ENCODE measurements at places on chromosomes 3 and 15.

DNA sequence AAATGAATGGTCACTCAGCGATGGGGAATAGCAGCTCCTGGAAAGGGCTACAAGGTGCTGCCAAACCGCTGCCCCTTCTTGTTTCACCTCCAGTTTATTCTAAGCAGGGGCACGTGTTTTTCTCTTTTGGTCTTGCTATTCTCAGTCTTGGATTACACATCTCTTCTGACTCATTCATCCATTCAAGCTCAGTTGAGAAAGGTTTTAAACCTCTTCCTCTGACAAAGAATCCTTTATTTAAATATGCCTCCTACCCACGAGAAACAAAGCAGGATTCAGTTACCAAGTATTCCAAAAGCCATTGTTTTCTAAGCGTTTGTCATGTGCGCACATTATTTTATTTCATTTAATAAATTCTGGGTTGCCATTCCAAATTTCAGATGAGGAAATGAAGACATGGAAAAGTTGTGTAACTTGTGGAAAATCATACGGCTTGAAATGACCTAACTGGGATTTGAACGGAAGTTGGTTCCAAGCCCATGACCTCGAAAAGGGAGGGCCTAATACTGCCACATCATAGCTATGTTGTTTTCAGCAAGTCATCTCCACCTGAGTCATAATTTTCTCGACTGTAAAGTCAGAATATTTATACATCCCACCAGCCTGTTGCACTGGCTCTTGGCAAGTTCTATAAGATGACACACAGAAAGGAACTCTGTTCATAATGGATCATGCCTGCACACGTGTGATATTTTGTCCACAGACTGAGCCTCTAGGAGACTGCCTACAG is 292.0 kb upstream of the SLCO3A1 start:
- no peaks in the 10 kb centered on the region for H3K36me3 ChIP-seq
- no peak overlapping the region for H3K27ac ChIP-seq
- no peak for DNase-seq
- peaks cover 1% of the 10 kb centered on the region for H3K27me3 ChIP-seq
- H3K4me3 ChIP-seq, result no peak overlapping the region

GRCh38 chr3:86554383-86554782 is 436.6 kb downstream of the VGLL3 start:
- peak overlapping the region; percentile 52 for H3K27ac ChIP-seq
- no peaks in the 10 kb centered on the region for H3K27me3 ChIP-seq
- H3K4me3 ChIP-seq, result no peak overlapping the region
- peaks cover 4% of the 10 kb centered on the region for H3K4me1 ChIP-seq

DNA sequence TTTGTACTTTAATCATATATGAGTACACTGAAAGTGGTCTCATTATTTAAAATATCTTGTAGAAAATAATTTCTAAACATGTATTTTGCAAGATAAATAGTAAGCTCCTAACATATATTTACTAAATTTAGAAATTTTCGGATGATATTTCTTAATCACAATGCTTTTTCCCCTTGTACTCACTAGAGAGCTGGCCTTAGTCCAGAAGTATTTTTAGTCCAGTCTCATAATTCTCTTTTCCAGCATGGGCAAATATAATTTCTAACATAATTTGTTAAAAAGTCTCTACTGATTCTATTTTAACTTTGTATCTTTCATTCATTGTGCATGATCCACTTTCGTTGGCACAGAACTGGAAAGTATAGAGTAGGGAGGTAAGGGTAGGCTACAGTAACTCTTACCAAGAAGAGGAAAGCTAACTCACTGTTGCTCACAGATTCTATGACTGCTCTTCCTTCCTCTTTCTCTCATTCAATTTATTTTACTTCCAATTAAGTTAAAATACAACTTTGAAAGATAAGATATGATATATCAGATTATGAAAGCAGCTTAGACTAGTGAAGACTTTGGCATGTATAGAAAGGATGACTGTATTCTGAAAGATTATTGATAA is 39.3 kb downstream of the FGF7 start:
- H3K27ac ChIP-seq, result no peak overlapping the region
- H3K36me3 ChIP-seq, result no peaks in the 10 kb centered on the region
- no peak for DNase-seq

GRCh38 chr15:29260896-29261295 is 8.7 kb downstream of the NSMCE3 start:
- H3K36me3 ChIP-seq, result no peaks in the 10 kb centered on the region
- H3K4me1 ChIP-seq, result no peaks in the 10 kb centered on the region
- DNase-seq, result no peak
- peaks cover 2% of the 10 kb centered on the region for H3K27me3 ChIP-seq
- no peak overlapping the region for H3K4me3 ChIP-seq
- H3K27ac ChIP-seq, result no peak overlapping the region

DNA sequence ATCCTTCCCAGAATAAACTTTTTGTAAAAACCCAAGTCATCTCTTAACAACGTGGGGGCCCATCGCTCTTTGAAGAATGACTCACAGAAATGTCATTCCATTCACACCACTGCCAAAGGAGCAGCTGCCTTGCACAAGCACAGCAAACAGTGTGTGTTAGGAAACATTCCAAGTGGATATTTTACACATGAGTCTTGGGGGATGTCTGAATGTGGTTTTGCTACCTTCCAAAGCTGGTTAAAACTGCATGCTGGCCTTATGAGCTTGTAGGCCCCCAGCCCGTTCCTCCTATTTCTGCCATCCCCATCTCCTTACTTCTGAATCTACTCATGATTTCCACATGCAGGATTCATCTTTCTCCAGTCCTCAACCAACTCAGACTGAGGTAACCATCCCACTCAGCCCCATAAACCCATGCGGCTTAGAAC is 130.8 kb downstream of the CPNE4 start:
- H3K27ac ChIP-seq, result no peak overlapping the region
- DNase-seq, result no peak
- peaks cover 2% of the 10 kb centered on the region for H3K27me3 ChIP-seq
- H3K4me1 ChIP-seq, result peaks cover 5% of the 10 kb centered on the region
- no peak overlapping the region for H3K4me3 ChIP-seq
- H3K36me3 ChIP-seq, result no peaks in the 10 kb centered on the region

GRCh38 chr15:39127925-39128617 is 452.8 kb upstream of the THBS1 start:
- peaks cover 2% of the 10 kb centered on the region for H3K27me3 ChIP-seq
- H3K36me3 ChIP-seq, result no peaks in the 10 kb centered on the region
- H3K27ac ChIP-seq, result no peak overlapping the region
- H3K4me1 ChIP-seq, result peaks cover 4% of the 10 kb centered on the region
- no peak overlapping the region for H3K4me3 ChIP-seq

GRCh38 chr15:85047271-85047948 is 65.8 kb downstream of the PDE8A start:
- H3K36me3 ChIP-seq, result no peaks in the 10 kb centered on the region
- no peak overlapping the region for H3K4me3 ChIP-seq
- DNase-seq, result no peak
- H3K27me3 ChIP-seq, result no peaks in the 10 kb centered on the region

DNA sequence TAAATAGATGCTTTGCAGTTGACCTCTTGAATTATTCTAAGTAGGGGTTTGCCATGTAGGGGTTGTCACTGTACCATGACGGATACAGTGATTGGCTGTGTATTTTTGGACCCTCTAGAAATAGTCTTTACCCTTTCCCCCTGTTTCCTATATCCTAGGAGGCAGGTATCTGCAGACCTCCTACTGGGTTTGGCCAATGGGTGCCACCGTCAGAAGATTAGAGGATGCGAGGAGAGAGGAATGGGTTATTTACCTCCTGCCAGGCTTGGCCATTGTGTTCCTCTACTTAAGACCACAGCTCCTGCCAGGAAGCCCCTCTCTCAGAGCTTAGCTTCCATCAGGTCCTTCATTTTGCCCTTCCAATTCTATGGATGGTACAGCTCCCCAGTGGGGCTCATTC is 40.2 kb upstream of the CLRN1 start:
- H3K27me3 ChIP-seq, result no peaks in the 10 kb centered on the region
- H3K27ac ChIP-seq, result no peak overlapping the region
- no peaks in the 10 kb centered on the region for H3K4me1 ChIP-seq
- H3K36me3 ChIP-seq, result no peaks in the 10 kb centered on the region

GRCh38 chr15:57861034-57861638 is 154.6 kb downstream of the POLR2M start:
- H3K4me1 ChIP-seq, result no peaks in the 10 kb centered on the region
- H3K27me3 ChIP-seq, result no peaks in the 10 kb centered on the region
- no peak overlapping the region for H3K4me3 ChIP-seq
- H3K36me3 ChIP-seq, result no peaks in the 10 kb centered on the region

DNA sequence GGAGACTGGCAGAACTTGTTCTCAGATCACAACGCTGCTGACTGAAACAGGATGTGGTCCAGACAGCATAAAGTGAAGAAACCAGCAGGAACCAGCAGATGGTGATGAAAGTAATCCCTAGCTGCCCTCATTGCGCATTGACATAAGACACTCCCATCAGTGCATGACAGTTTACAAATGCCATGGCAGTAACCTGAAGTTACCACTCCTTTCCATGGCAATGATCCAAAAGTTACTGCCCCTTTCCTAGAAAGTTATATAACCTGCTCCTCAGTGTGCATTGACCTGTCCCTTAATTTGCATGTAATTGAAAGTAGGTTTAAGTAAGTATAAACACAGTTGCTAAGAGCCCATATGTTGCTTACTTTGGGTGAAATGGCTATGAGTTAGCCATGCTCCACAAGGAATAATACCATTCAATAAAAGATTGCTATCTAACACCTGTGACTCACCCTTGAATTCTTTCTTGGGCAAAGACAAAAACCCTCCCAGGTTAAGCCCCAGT is 149.1 kb upstream of the CD96 start:
- no peaks in the 10 kb centered on the region for H3K4me1 ChIP-seq
- DNase-seq, result no peak
- H3K27ac ChIP-seq, result no peak overlapping the region

GRCh38 chr3:46901061-46901460 is 23.5 kb downstream of the PTH1R start:
- peaks cover 7% of the 10 kb centered on the region for H3K27me3 ChIP-seq
- DNase-seq, result no peak
- no peaks in the 10 kb centered on the region for H3K4me1 ChIP-seq
- no peak overlapping the region for H3K4me3 ChIP-seq

DNA sequence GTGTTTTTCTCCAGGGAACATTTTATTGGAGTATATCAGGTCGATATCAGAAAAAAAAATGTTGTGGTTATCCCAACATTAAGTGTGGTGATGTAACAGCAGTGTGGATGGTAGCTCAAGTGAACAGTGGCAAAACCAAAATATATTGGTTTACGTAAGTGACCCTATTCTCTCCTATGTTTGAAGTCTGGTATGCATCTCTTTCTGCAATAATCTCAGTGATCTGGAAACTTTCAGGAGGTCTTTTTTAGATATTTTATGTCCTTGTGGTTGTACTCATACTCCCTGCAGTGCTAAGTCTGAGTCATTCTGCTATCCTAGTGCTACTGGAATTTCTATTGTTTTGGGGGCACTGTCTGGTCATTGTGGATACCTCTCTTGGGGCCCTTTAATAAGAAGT is 137.9 kb downstream of the SNRPN start:
- H3K4me3 ChIP-seq, result no peak overlapping the region
- H3K36me3 ChIP-seq, result peaks cover 23% of the 10 kb centered on the region
- DNase-seq, result no peak
- H3K27ac ChIP-seq, result no peak overlapping the region
- H3K4me1 ChIP-seq, result no peaks in the 10 kb centered on the region
- peaks cover 14% of the 10 kb centered on the region for H3K27me3 ChIP-seq

GRCh38 chr3:107241217-107241616 is 136.0 kb upstream of the CCDC54 start:
- peak; percentile 24 for DNase-seq
- H3K27ac ChIP-seq, result peak overlapping the region; percentile 15
- H3K36me3 ChIP-seq, result no peaks in the 10 kb centered on the region
- no peaks in the 10 kb centered on the region for H3K27me3 ChIP-seq
- H3K4me1 ChIP-seq, result peaks cover 9% of the 10 kb centered on the region
- H3K4me3 ChIP-seq, result peak overlapping the region; percentile 98

Measured in glutamatergic neuron (in vitro differentiated cells).